ENCODE measurements at places on chromosomes 6 and 20.

DNA sequence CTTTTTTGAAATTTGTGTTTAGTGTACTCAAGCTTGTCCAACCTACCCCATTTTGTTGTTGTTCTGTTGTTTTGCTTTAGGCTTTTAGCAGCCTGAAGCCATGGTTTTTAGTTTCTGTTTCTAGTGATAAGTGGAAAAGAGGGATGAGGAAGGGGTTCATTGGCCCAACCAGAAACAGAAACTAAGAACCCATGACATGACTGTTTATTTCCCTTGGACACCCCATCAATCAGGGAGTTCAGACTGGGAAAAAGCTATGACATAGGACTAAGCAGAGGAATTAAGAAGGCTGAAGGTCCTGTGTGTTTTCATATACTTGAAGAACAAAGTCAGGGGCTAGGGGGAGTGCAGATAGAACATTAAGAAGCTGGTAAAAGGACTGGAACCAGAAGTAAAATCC lies 194.5 kb upstream of the THEMIS start:
- no peak for DNase-seq

DNA sequence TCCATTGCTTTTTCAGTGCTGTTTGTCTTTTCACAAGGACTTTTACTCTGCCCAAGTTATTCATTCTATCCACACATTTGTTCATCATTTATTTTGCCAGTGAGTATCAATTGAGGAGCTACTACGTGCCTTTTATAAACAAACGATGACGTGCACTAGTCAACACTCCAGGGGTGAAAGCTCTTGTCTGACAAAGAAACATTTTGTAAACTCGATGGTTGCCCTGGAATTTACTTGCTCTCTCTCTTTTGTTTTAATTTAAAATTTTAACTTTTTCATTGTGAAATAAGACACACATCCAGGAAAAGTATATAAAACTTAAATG lies 8.3 kb upstream of the MRPS18A start:
- no peak for DNase-seq

GRCh38 chr6:52512199-52512598 lies 64.7 kb downstream of the TRAM2 start:
- DNase-seq: no peak

DNA sequence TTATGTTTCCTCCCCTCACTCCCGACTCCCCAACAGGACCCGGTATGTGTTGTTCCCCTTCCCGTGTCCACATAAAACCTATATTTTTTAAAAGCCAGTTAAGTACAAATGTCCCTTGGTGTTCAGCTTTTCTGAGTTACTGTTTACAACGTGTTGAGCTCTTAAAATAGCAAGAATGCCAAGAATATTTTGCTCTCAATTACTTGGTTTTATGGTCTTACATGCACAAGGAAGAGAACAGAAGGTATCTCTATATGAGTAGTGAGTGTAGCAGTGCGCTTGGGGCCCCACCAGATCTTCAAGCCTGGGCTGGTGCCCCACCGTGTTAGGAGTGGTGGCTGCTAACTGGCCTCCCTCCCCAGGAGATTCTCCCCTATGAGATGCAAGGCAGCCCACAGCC lies 75.3 kb downstream of the RIN2 start:
- no peak for DNase-seq

DNA sequence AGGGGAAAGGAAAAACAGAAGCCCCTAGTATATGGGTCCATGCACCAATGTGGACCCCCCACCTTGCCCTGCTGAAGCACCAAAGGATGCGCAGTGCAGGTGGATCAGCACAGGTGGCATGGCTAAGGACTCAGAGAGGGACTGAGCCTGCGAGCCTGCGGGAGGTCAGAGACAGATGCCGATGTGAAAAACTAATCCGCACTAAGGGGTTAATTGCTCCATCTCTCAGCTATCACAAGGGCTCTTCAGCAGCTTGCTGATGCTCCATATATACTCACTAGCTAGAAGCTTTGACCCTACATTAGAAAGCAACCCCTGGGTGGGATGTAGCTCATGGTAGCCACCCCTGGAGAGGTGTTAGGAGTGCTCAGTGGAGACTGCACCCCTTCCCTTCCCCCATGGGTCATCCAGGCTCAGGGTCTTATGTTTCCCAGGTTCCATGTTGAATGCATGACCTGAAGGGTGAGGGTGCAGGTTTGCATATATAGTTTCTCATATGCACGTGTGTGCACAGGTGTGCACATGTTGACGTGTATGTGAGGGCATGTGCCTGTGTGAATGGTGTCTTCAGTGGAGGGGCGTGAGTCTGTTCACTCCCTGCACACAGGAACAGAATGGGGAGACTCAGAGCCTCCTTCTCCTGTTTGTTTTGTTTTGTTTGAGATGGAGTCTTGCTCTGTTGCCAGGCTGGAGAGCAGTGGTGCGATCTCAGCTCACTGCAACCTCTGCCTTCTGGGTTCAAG lies 13.4 kb upstream of the IP6K3 start:
- no peak for DNase-seq
